Bladder microvascular endothelial cell (primary cell): ENCODE measurements at places on chromosomes 5 and 9. TPM values are rescaled to one million over a fixed set of nuclear protein-coding genes. Genes with fewer than 3 reads are reported as not detected.

TMEFF1 gene
- total RNA-seq, result 3.6 and 10.8 TPM in 2 replicates

ADAMTS13 gene
- total RNA-seq, result 0.49 and 3.0 TPM in 2 replicates

DDX41 gene
- total RNA-seq, result 86.0 and 127 TPM in 2 replicates

F12 gene
- 0.69 and 1.3 TPM in 2 replicates for total RNA-seq

FBP2 gene
- total RNA-seq, result not detected in 2 replicates

GPR150 gene
- 0.06 TPM in 1 of 2 replicates, not detected in the other for total RNA-seq

CLIC3 gene
- not detected in 2 replicates for total RNA-seq

LCN6 gene
- not detected in 2 replicates for total RNA-seq

SWI5 gene
- 20.0 and 24.1 TPM in 2 replicates for total RNA-seq

PTGDS gene
- 0.38 TPM in 1 of 2 replicates, not detected in the other for total RNA-seq

KLF9 gene
- 26.4 TPM in 2 replicates for total RNA-seq

SLF1 gene
- total RNA-seq, result 8.3 and 10.8 TPM in 2 replicates

SPATA9 gene
- not detected in 2 replicates for total RNA-seq

NRG2 gene
- 0.16 and 0.57 TPM in 2 replicates for total RNA-seq

PCDHA6 gene
- total RNA-seq, result 0.13 and 0.16 TPM in 2 replicates

LMX1B gene
- not detected in 2 replicates for total RNA-seq

IFNE gene
- 0.16 and 0.63 TPM in 2 replicates for total RNA-seq

RLN2 gene
- 0.16 and 3.8 TPM in 2 replicates for total RNA-seq

ZNG1E gene
- total RNA-seq, result 21.5 and 47.8 TPM in 2 replicates

GPX8 gene
- total RNA-seq, result 21.9 and 35.9 TPM in 2 replicates

GPR21 gene
- 0.16 and 3.8 TPM in 2 replicates for total RNA-seq

PRDM9 gene
- total RNA-seq, result not detected in 2 replicates
